ENCODE measurements at places on chromosomes 7 and 10.

DNA sequence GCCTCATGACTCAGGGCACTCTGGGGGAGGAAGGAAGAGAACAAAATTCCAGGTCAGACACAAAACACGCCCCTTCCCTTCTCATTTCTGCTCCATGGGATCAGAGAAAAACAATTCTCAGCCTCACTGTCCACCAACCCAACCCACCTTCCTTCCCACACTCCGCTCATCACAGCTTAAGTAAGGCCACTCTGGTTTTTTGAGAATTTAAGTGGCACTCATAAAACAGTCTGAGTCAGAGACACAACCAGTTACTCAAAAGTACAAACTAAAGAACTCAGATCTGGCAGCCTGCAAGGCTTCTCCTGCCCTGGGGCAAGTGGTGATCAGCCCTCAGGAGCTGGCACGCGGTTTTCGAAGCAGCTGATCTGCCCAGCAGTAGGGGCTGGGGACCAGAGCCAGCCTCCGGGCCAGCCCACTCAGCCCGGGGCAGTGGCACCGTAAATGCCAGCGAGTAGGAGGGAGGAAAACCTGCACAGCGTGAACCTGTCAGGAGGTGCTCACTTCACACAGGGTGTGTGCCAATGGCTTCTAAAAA lies 39.1 kb upstream of the ABLIM1 start:
- no peak for DNase-seq

- no peak for DNase-seq
Measured at GRCh38 chr10:104099269-104099668, 13.6 kb upstream of the COL17A1 start.

- no peak for DNase-seq
Measured at GRCh38 chr10:127353544-127353943, 157.2 kb upstream of the INSYN2A start.

DNA sequence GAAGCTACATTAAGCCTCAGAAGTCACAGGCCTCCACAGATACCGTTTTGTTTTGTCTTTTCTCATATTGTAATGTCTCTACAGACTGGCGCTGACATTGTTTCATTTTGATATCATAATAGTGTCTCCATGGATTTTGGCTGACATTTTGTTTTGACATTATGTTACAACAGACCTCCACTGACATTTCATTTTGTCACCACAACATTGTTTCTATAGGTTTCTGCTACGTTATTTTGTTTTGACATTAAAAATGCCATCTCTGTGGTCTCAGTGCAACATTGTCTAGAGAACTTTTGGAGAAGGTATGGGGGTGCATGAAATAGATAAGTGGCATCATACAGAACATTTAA lies 666.8 kb downstream of the PARD3 start:
- no peak for DNase-seq

Data from CD4-positive, alpha-beta T cell treated with Interleukin-2 at 100 ng/mL for 4 hours (primary cell).